Activated naive CD8-positive, alpha-beta T cell treated with anti-CD3 and anti-CD28 coated beads for 36 hours (primary cell): ENCODE measurements at places on chromosomes 7 and 10.

DNA sequence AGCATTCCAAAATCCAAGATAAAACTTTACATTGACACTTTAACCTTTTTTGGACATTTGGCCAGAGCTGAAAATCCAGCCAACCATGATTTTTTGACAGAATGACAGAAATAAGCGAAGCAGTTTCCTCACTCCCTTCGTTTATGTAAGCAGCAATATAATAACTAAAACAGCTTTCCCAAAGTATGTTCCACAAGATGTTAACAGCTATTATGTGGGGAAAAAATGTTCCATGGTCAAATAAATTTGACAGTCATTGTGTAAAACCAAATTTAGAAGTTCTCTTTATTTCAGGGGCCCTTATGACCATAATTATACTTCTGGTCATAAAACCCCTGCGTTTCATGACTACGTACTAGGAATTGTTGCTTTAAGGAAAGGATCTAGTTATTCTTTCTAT, 416.5 kb downstream of the MAGI2 start:
- DNase-seq = no peak

DNA sequence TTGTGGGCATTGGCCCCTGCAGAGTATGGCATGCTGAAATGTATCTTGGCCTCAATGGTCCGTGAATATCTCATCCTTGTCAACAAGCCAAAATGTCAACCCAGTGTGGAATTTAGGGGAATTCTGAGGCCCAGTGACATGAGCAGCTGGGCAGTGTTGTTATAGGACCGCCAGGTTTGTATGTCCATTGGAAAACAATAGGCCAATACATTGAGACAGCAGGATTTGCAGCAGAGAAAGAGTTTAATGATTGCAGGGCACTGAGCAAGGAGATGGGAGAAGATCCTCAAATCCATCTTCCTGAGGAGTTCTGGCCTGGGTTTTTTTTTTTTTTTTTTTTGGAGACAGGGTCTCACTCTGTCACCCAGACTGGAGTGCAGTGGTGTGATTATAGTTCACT, 95.7 kb upstream of the BAIAP2L1 start:
- no peak for DNase-seq

DNA sequence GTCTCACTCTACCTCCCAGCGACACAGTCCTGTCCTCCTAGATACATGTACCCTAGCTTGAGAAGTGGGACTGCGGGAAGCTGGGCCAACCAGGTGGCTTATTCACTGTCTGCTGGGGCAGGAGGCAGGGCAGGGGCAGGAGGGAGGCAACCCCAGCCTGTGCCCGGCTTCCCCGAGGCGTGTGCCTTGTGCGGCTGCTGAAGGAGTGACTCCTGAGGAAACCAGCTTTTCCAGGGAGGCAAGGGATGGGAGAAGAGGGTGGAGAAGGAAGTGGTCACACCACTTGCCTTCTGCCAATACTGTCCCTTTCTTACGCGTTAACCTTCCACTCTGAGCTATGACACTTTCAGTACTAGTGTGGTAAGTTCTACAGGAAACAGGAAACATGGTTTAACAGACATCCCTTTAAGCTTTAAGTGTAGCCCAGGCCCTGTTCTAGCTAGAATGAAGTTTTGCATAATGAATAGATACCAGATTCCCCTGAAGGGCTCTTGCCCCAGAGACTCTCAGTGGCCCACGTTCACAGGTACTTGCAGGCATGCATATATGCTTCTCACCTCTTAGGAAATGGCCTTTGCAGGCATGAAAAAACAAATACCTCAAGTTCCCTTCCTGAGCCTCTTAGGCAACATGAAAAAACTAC, 40.6 kb downstream of the SYPL1 start:
- peak; percentile 43 for DNase-seq

DNA sequence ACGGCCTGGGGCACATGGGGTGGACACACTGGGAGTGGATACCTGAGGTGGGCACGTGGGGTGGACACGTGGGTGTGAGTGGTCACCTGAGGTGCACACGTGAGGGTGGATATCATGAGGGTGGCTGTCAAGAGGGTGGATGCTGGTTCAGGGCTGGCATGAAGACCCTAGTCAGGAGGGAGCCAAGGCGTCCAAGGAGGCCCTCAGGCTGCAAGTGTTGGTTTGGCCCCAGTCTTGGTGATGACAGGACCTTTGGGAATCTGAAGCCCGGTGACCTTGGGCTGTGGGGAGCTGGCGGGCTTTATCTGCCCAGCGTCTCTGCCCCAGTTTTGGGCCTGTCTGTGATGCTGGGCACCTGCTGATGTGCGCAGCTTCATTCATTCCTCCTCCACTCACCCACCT, 24.9 kb upstream of the PFKFB3 start:
- DNase-seq = no peak

DNA sequence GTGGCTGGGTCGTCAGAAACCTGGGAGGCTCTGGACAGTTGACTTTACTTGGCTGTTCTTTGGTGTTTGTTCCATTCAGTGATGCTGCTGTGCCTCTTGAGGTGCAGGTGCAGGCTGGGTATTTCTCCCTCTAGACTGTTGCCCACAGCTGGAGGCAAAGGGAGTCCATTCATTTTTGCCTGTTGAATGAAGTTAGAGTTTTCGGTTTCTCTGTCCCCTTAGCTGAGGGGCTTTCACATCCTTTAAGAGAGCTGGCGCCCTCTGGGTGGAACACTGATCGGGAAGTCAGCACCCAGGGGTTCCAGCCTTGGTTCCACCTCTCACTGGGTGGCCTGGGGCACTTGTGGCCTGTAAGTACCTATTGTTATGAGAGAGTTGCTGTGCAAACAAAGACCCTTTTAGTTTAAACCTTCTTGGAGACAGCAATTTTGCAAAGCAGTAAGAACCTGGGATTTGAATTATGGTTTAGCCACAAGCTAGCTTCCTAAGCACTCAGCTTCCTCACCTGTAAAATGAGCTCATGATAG, 67.2 kb downstream of the GRK5 start:
- no peak for DNase-seq

GRCh38 chr7:22411977-22412693, 55.2 kb upstream of the RAPGEF5 start:
- no peak for DNase-seq

GRCh38 chr7:26049081-26049480, 102.9 kb upstream of the NFE2L3 start:
- no peak for DNase-seq

GRCh38 chr7:98097042-98097645, 9.5 kb upstream of the LMTK2 start:
- no peak for DNase-seq

DNA sequence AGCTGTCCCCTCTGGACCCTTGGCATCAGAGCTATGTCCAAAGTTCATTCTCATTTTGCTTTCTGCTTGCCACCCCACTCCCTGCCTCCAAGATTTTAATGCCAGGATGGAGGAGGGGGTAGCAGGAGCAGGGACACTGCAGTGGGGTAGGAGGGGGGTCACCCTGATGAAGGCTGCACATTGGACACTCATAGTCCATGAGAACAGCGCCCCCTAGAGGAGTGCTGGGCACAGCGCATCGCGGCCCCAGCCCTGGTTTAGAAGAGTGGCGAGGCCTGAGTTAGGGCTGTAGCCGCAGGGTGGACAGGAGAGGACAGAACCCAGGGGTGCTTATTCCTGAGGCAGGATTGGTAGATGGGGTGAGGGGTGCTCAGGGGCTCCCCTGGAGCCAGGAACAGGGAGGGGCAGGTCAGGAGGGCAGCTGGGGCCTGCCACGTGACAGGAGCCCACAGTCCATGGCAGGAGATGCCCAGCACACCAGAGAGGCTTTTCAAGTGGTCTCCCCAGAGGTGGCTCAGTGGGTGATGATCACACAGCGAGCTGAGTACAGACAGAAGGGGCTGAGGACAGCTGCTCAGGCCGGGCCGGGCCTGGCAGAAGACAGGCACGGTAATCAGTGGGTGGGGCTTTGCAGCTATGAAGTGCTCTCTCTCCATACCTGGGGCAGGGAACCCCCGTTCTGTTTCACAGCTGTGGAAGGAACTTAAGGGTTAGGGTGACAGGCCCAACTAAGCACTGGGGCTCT, 71.4 kb downstream of the NEURL1 start:
- DNase-seq = peak; percentile 41

- peak; percentile 17 for DNase-seq
These were observed 38.4 kb downstream of the VSTM4 start for GRCh38 chr10:49076741-49077521.

DNA sequence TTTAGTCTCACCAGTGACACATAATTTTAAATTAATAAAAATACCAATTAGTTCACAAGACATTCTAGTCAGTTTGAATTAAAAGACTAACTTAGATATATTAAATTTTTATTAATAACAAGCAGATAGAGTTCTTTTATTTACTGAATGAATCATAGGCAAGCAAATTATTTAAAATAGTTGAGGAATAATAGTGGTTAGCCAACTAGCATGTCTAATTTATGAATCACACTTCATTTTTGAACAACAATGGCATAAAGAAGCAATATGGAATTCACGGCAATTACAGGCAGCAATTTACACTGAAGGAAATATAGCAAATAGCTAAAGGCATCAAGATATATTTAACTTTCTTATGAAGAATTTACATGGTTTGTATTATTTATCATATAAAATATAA, 187.0 kb upstream of the SLC26A5 start:
- DNase-seq = no peak

DNA sequence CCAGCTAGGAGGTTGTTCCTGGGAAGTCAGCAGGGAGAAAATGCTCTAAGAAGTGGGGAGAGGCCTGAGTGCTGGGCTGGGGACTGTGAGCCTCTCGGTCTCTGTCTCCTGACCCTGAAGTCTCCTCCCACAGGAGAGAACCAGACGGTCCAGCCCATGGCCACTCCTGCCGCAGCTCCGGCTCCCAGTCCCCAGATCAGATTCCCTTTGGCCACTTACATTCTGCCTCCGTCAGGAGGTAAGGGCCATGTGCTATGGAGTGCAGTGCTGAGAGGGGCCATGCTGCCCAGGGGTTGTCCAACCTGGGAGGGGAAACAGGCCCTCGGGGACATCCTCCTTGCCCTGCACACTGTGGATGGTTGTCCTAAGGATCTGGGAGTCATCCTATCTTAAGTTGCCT, 21.3 kb upstream of the ZNF467 start:
- DNase-seq = no peak

- DNase-seq = no peak
These were observed 43.5 kb downstream of the FAM241B start for GRCh38 chr10:69673521-69673920.

DNA sequence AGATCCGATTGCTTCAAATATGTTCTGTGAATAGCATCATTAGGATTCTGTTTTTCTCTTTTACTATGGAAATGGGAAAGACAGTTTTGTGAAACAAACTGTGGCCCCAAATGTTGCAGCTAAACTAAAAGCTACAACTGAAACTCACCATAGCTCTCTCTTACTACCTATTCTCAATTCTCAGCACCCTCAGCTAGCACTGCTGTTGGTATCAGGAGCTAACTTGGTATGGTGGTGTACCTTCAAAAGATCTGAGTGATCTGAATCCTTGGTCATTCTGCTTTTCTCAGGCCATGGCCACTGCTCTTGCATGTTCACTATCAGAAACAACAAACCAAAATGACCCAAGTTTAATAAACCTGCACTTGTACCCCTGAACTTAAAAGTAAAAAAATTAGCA, 1208.0 kb downstream of the SORCS1 start:
- DNase-seq = no peak

- no peak for DNase-seq
These were observed 53.9 kb downstream of the CPXM2 start for GRCh38 chr10:123837756-123838155.

DNA sequence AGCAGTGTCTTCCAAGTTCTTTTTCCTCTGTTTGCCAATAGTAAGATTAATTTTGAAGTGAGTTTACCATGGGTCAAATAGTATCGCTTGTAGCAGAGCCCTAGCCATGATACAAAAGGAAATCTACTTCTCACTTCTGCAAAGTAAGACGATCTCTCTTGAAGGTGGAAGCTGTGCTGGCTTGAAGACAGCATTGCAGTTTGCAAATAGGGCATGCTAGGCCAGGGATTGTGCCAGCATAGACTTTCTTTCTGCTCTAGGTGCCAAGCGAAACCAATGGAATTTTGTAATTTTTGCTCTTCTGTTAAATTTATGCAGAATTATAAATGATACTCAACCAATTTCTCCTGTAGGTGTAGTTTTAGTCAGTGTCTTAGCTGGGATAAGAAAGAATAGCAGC, 74.5 kb downstream of the SLC13A1 start:
- DNase-seq = no peak

GRCh38 chr10:66931340-66931948, 5.6 kb downstream of the LRRTM3 start:
- DNase-seq = no peak

GRCh38 chr7:116249969-116250553, 39.7 kb downstream of the TES start:
- no peak for DNase-seq

DNA sequence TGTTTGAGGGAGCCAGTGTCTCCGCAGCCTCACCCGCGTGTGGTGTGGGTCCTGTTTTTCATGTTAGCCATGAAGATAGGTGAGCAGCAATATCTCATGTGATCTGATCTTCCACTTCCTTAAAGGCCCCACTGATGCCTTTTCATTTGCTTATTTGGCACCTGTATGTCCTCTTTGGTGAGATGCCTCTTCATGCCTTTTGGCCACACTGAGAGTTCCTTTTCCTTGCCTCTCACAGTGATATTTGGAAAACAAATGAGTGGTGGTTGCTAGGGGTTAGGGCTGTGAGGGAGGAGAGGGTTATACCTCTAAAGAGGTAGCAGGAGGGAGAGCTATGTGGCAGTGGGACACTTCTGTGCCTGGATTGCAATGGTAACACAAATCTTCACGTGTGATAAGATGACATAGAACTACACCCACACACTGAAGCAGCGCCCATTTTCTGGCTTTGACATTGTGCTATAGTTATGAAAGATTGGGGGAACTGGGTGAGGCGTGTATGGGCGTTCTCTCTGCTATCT, 90.4 kb upstream of the TNS3 start:
- no peak for DNase-seq

- no peak for DNase-seq
These were observed 1172.9 kb upstream of the AUTS2 start for GRCh38 chr7:68425377-68425776.

DNA sequence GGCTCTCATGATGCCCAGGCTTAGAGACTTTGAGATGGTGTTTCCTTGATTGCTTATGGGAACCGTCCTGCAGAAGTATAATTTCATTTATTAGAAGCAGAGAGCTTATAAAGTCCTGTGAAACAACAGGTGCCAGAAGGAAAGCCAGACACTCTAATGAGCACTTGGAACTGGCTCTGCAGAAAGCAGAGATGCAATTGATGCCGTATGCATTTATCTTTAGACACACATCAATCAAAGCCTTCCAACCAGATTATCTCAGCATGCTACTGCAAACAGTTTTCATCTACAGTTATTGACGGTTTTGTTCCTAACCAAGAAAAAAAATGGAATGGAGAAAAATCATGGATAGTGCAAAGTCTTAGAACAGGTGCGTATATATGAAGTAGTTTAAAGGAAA, 371.7 kb upstream of the PRKCQ start:
- no peak for DNase-seq

- no peak for DNase-seq
These were observed 94.8 kb downstream of the ITIH5 start for GRCh38 chr10:7571981-7572380.

GRCh38 chr10:73408978-73409521, 4.8 kb downstream of the ANXA7 start:
- no peak for DNase-seq

GRCh38 chr10:113305871-113306270, 247.0 kb upstream of the HABP2 start:
- DNase-seq = no peak
